B cell (primary cell): ENCODE measurements at places on chromosomes 1 and 21. TPM values are rescaled to one million over a fixed set of nuclear protein-coding genes. Genes with fewer than 3 reads are reported as not detected.

CYP2J2 gene
- 0.37 and 0.91 TPM in 2 replicates for polyA plus RNA-seq

PLA2G2A gene
- polyA plus RNA-seq = not detected in 2 replicates

PADI1 gene
- polyA plus RNA-seq = not detected in 2 replicates

VPS26C gene
- 32.3 and 34.3 TPM in 2 replicates for polyA plus RNA-seq

RIPPLY3 gene
- not detected in 2 replicates for polyA plus RNA-seq

GBP2 gene
- 8.2 and 11.4 TPM in 2 replicates for polyA plus RNA-seq

PTGFR gene
- not detected in 2 replicates for polyA plus RNA-seq

SELP gene
- 1.9 and 2.7 TPM in 2 replicates for polyA plus RNA-seq

LCE2C gene
- not detected in 2 replicates for polyA plus RNA-seq

AMY2A gene
- polyA plus RNA-seq = not detected in 2 replicates

LCE1F gene
- polyA plus RNA-seq = not detected in 2 replicates

- no peak for DNase-seq
Measured at GRCh38 chr1:111778541-111779051, 22.9 kb downstream of the DDX20 start.

GRCh38 chr1:95145493-95145892, 28.3 kb downstream of the TLCD4 start:
- DNase-seq = peak; percentile 41

DNA sequence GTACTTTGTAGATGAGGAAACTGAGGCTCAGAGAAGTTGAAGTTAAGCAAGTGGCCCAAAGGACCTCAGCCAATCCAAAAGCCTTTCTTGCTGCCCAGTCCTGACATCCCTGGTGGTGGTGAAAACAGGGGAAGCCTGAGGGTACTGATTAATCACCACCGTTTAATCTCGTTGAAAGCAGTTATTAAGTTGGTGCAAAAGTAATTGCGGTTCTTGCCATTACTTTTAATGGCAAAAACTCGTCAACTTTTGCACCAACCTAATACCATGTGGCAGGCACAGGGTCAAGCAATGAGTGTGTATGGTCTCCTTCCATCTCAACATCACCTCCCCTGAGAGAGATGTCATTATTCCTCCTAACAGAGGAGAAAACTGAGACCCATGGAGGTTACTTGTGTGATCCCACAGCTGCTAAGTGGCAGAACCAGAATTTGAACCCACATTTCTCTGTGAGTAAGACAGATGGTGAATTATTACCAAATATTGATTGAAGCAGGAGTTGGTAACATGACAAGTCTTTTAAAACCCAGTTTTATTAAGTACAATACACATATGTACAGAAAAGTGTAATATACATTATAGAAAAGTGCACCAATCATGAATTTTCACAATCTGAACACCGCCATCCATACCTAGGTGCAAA, 39.4 kb upstream of the GRHL3 start:
- DNase-seq = no peak

- no peak for DNase-seq
Measured at GRCh38 chr1:165905853-165906252, 78.4 kb downstream of the UCK2 start.

DNA sequence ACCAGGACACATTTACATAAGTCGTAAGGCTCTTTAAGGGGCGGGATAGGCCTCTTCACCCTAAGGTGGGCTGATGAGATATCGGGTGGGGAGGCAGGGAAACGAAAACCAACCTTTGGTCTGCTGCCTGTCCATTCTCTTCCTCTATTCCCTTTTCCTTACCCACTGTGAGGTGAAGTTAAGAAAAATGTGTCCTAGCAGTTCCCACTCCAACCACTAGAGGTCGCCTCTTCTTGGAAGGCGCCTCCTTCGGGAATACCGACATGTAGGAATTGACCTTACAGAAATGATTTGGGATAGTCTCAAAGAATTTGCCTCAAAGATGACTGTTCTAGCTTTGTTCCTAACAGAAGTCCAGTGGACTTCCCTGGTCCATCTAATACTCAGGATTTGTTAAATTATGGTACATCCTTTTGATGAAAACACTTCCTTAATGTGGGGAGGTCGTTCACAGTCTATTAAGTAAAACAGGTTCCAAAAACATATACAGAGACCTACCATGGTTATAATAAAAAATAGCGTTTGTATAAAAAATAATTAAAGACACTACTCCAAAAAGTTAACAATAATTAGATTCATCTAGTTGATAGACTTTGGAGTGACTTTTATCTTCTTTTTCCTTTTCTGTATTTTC, 14.1 kb downstream of the AZIN2 start:
- peak; percentile 58 for DNase-seq

- no peak for DNase-seq
Measured at GRCh38 chr1:68984289-68984688, 487.4 kb upstream of the DEPDC1 start.

DNA sequence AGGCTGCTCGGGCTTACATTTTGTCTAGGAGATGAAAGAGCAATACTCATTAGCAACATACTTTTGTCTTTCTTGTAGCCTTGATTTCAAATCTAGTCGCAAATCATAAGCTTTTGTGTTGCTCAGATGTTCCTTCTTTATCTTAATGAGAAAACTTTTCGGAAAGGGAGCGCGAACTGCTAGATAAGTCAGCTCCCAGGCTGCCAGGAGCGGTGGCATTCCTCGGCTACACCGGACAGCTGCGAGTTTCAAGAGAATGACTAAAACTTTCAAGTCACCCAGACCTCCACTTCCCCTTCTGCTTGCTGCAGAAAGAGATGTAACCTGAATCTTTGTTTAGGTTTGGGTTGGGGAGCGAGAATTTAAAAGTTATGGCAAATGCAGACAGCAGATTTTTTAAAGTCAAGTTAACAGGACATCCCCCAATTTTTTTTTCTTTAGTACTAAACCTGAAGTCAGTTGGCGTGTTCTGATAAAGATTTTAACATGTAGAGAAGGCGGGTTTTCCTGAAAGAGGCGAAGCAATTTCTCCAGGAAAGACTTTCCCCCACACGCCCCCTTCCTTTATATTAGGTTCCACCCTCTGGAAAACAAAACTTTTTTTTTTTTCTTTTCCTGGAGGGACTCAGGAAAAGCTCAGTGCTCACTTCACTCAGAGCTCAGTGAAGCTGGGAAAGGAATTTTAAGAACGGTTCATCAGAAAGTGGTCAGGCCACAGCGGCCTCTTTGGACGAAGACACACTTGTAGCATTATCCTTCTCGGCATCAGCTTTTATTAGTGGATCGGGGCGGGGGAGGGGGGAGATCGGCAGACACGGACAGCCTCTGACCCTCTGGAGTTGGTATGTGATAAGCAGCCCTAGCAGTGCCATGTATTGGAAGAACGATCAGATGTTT, at the start of gene LHX8:
Gene LHX8, plus strand, starts transcription at position 639 of the 897 bp plus-strand sequence. CDS start 2,227 bp downstream, outside the sequence.
- peak; percentile 23 for DNase-seq

DNA sequence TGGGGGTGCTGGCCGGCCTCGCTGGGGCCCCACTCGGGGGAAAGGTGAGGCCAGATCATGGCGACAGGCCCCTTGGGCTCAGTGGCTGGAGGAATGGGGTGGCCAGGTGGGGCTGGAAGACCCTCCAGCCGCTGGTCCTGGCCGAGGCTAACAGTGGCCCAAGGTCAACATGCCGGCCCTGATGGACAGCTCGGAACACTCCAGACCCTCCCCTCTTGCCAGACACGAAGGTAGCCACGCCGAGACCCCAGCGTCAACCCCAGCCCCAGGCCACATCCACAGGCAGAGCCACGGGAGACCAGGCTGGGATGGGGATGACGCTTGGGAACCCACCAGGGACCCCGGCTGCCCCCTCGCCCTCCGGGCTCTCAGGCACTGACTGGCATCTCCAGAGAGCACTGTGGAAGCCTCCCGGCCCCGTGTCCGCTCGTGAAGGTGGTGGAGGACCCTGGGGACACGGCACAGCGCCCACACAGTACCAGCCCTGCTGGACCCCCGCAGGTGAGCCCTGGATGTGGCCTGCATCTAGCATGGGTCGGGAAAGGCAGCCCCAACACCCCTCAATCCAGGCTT, 905 bp upstream of the C1QTNF12 start:
- no peak for DNase-seq

- no peak for DNase-seq
Measured at GRCh38 chr1:90387805-90388204, 329.3 kb downstream of the BARHL2 start.

GRCh38 chr1:56533197-56533596, 46.2 kb downstream of the PLPP3 start:
- DNase-seq = no peak
